ENCODE measurements at places on chromosomes 3 and 15. TPM values are rescaled to one million over a fixed set of nuclear protein-coding genes. Genes with fewer than 3 reads are reported as not detected.
A peak's percentile ranks its signal among the peaks of the same experiment; 100 is the strongest.

GRCh38 chr15:37425541-37425940 lies 325.2 kb upstream of the MEIS2 start:
- DNase-seq = no peak

- DNase-seq = no peak
These were observed 89.0 kb downstream of the CHSY1 start for GRCh38 chr15:101162701-101163483.

- DNase-seq = peak; percentile 81
These were observed 3.9 kb upstream of the SENP2 start for GRCh38 chr3:185582236-185582635.

Gene TGM5
- not detected for total RNA-seq

DNA sequence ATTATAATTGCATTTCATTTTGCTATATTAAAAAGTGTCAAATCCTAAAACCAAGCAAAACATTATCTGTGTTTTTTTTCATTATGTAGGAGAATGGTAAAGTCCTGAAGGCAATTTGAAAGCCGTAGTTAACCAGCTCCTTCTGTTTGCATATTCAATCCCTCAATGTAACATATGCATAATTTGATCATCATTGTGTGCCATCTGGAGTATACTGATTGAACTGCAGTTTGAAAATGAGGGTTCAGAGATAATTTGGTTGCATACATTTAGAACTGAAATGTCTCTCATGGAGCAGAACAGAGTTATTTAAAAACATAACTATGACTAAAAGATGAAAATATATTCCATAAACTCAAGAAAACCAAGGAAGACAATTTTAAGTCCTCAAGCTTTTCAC lies 518.6 kb downstream of the GBE1 start:
- no peak for DNase-seq

- no peak for DNase-seq
These were observed 51.4 kb downstream of the FHIT start for GRCh38 chr3:61199843-61200242.

Gene ANKRD63
- 0.45 TPM for total RNA-seq

Gene KBTBD13
- 0.17 TPM for total RNA-seq

Gene RARRES1
- not detected for total RNA-seq

- no peak for DNase-seq
These were observed 42.5 kb upstream of the SPTSSB start for GRCh38 chr3:161413855-161414210.

- DNase-seq = no peak
These were observed 347.0 kb downstream of the PTPRG start for GRCh38 chr3:61908382-61908781.

Gene NEO1
- 26.8 TPM for total RNA-seq

Measured in H7 (cell line).